Kidney (tissue), 22 donors: ENCODE measurements at places on chromosomes 11 and 22.
A peak's percentile ranks its signal among the peaks of the same experiment; 100 is the strongest.

DNA sequence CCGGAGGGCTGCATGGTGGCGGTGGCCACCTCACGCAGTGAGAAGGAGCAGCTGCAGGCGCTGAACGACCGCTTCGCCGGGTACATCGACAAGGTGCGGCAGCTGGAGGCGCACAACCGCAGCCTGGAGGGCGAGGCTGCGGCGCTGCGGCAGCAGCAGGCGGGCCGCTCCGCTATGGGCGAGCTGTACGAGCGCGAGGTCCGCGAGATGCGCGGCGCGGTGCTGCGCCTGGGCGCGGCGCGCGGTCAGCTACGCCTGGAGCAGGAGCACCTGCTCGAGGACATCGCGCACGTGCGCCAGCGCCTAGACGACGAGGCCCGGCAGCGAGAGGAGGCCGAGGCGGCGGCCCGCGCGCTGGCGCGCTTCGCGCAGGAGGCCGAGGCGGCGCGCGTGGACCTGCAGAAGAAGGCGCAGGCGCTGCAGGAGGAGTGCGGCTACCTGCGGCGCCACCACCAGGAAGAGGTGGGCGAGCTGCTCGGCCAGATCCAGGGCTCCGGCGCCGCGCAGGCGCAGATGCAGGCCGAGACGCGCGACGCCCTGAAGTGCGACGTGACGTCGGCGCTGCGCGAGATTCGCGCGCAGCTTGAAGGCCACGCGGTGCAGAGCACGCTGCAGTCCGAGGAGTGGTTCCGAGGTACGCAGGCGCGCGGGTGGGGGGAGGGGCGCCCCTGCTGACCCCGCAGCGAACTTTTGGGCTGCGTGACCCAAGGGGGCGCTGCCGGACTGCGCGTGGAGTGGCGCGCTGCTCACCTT, 670 bp downstream of the NEFH start:
- no peaks in the 10 kb centered on the region for H3K4me1 ChIP-seq
- DNase-seq = no peak
- no peaks in the 10 kb centered on the region for H3K36me3 ChIP-seq

DNA sequence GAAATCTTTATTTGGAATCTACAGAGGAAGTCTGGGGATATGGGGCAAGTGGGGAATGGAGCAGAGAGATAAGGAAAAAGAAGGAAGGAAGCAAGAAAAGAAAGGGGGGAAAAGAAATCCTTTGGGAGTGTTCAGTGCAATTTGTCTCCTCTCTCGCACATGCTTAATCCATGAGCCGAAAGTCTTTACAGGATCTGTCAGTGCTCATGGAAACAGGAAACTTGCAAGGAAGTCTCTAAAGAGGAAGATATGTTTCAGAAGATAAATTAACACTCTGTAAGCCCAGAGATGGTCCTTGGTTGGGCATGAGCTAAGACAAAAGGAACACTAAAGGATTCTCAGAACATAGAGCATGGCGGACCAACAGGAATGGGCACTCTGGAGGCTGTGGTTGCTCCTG, 47.9 kb upstream of the FLI1 start:
- no peak overlapping the region for H3K4me3 ChIP-seq
- H3K27me3 ChIP-seq = no peaks in the 10 kb centered on the region
- H3K27ac ChIP-seq = no peak overlapping the region
- DNase-seq = peak; percentile 26
- no peaks in the 10 kb centered on the region for H3K4me1 ChIP-seq

DNA sequence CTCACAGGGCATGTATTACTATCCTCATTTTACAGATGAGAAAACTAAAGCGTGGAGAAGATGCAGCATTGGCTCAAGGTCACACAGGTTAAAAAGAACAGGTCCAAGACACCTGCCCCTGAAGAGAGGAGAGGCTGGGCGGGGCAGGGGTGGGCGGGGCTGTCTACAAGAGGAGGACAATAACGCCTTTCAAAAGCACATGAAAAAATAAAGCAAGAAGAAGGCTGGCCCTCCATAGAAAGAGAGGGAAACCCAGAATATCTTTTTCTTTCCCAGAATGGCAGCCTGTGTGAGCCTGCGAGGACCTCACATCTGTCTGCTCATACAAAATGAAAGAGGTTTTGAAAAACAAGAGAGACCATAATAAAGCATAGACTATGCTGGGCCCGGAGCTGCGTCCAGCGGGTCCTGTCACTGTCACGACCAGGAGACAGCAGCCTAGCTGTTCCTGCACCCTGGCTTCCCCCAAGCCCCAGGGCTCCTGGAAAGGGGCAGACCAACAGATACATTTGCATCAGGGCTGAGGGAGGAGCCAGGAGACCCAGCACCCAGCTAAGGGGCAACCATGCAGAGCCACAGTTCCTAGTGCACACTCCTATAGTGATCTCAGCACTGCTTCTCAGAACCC, 61.6 kb downstream of the DSCAML1 start:
- no peak for DNase-seq
- H3K4me1 ChIP-seq = no peaks in the 10 kb centered on the region
- H3K27me3 ChIP-seq = no peaks in the 10 kb centered on the region
- no peak overlapping the region for H3K27ac ChIP-seq
- H3K4me3 ChIP-seq = no peak overlapping the region

GRCh38 chr22:44074337-44074984, 50.4 kb downstream of the PARVB start:
- peak; percentile 92 for DNase-seq
- H3K4me3 ChIP-seq = no peak overlapping the region
- H3K4me1 ChIP-seq = no peaks in the 10 kb centered on the region
- no peaks in the 10 kb centered on the region for H3K27me3 ChIP-seq

- no peaks in the 10 kb centered on the region for H3K27me3 ChIP-seq
- no peak overlapping the region for H3K27ac ChIP-seq
- H3K36me3 ChIP-seq = no peaks in the 10 kb centered on the region
- H3K4me1 ChIP-seq = peaks cover 5% of the 10 kb centered on the region
- DNase-seq = no peak
Observed at GRCh38 chr11:16933756-16934603, 80.2 kb downstream of the PLEKHA7 start.

DNA sequence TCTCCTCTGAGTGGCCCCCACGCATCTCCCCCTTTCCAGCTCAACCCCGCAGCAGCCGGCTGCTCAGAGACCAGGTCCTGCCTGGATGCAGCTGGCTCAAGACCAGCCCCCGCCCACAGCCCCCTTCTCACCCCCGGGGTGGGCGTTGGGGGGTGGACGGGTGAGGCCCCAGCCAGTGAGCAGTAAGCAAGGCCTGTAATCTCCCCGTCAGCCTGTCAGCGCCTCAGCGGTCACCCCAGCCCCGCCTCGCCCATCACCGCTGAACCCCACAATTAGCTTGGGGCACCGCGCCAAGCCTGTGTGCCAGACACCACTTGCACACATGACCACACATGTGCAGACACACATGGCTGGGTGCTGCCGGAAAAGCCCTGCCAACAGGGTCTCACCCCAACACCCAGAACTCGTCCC, 5.9 kb downstream of the PLXNB2 start:
- H3K4me3 ChIP-seq = no peak overlapping the region
- peak overlapping the region; percentile 6 for H3K27ac ChIP-seq

DNA sequence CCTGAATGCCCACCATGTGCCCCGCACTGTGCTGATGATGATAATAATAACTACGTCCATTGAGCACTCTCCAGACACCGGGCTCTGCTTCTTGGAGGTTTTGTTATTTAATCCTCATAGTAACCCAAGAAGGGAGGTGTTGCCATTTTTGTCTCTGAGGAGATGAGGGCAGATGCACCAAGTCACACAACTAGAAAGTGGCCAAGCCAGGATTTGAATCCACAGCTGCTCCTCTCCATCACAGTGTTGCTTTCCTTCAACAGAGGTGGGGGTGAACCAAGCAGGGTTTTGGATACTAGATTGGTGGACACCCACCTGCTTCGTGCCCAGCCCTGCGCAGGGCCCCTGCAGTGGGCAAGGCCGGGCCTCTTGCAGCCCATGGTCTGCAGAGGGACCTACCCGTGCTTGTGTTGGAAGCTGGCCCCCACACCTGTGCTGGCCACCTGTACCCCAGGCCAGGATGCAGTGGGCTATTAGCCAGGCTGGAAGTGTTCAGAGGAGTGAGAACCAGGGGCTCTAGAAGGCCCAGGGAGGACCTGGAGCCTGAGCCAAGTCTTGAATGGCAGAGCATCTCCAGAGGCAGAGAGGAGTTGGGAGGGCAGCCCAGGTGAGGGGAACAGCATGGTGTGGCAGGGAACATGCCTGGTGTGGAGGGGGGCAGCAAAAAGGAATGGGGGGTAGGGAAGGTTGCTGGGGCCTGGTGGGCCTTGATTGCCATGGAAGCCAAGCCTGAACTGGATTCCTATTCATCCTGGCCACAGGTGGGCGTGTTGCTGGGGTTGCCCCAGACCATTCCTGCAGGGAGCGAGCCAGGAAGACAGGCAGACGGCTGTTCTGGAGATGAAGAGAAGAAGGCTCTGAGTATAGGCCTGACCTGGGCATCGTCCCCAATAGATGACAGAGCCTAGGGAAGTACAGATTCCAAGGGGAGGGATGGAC, 2.7 kb upstream of the DPP3 start:
- H3K4me1 ChIP-seq = peaks cover 9% of the 10 kb centered on the region
- H3K4me3 ChIP-seq = no peak overlapping the region
- no peak overlapping the region for H3K27ac ChIP-seq
- peaks cover 3% of the 10 kb centered on the region for H3K36me3 ChIP-seq
- H3K27me3 ChIP-seq = no peaks in the 10 kb centered on the region

GRCh38 chr22:46110215-46110614, 40.1 kb upstream of the PPARA start:
- peaks cover 76% of the 10 kb centered on the region for H3K4me1 ChIP-seq
- no peaks in the 10 kb centered on the region for H3K27me3 ChIP-seq
- H3K27ac ChIP-seq = peak overlapping the region; percentile 76

DNA sequence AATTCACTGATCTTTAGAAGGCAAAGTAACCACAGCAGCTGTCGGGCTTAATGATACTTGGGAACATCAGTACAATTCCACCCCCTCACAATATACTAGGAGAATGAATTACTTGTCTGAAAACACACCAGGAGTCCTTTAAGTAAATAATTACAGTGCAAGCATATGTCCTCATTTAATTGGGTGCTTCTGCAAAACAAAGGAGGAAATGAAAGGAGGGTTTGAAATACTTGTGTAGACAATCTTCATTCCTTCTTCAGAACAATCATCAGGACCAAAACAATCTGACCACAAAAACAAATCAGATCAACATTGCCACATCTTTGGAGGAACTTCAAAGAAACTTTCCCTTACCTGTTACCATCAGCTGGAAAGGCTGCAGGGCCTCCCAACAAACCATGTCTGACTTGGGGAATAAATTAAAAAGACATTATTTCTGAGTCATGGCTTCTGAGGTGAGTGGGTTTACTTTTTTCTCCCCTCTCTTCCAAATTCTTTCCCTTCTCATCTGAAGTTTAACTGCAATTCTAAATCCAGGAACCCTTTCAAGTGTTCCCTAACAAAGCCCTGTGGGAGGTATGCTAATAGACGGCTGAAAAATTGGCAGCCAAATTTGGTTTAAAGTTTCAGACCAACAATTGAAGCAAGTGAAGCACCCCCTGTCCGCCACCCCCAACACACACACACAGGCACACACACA, 12.5 kb upstream of the CCDC117 start:
- no peaks in the 10 kb centered on the region for H3K27me3 ChIP-seq
- H3K36me3 ChIP-seq = no peaks in the 10 kb centered on the region
- H3K4me3 ChIP-seq = no peak overlapping the region
- no peak overlapping the region for H3K27ac ChIP-seq

DNA sequence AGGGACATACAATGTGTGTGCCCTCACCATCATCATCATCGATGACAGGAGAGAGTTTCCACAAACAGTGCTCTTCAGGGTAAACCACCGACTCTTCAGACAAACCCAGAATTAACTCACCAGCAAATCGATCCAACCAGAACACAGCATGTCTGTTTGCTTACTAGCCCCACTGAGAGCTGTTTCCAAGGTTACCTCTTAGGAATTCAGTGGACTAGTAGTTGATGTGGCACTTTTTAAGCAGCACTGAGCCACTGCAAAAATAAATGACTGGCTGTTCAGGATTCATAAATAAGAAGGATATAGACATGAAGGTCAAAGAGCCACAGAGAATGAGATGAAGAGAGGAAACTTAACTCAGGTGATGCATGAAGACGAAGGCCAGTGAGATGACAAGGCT, 83.1 kb downstream of the PARVA start:
- no peak for DNase-seq
- H3K27ac ChIP-seq = no peak overlapping the region
- H3K4me3 ChIP-seq = no peak overlapping the region

- no peak overlapping the region for H3K27ac ChIP-seq
- DNase-seq = no peak
- H3K27me3 ChIP-seq = no peaks in the 10 kb centered on the region
- no peaks in the 10 kb centered on the region for H3K4me1 ChIP-seq
- no peak overlapping the region for H3K4me3 ChIP-seq
- no peaks in the 10 kb centered on the region for H3K36me3 ChIP-seq
Observed at GRCh38 chr11:38461751-38462150, 1863.7 kb upstream of the RAG2 start.

DNA sequence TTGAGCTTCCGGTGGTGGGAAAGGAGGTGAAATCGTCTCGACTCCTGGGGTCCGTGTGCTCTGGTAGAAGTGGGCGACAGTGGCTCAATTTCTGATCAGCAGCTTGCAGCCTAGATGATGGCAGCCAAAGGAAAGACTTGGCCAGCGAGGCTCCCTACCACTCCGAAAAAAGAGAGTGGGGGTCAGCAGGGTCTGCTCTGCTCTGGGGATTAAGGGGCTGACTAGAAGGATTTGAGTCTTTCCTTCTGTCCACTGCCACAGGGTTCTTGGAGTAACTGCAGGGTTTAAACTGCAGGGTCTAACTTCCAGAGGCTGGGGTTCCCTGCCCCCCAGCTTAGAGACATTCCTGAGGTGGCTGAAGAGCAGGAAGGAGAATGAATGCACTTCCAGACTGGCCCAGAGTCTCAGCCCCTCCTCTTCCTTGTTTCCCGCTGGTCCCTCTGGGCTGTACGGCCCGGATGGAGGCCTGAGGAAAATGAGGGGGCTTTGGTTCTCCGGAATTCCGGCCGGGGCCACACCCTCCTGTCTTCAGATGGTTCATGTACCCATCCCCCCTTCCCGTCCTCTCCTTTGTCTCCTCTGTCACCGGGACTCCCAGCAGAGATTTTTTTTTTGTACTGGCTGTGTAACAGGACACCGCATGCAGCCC, 907 bp downstream of the SERPINH1 start:
- H3K4me1 ChIP-seq = peaks cover 54% of the 10 kb centered on the region
- H3K27ac ChIP-seq = peak overlapping the region; percentile 100
- DNase-seq = peak; percentile 90

GRCh38 chr22:48228468-48228867, 1466.0 kb downstream of the TBC1D22A start:
- no peaks in the 10 kb centered on the region for H3K4me1 ChIP-seq
- H3K36me3 ChIP-seq = no peaks in the 10 kb centered on the region
- H3K27me3 ChIP-seq = no peaks in the 10 kb centered on the region
- H3K4me3 ChIP-seq = no peak overlapping the region
- DNase-seq = no peak
- H3K27ac ChIP-seq = no peak overlapping the region

GRCh38 chr11:69880041-69880825, 61.0 kb upstream of the FGF3 start:
- no peaks in the 10 kb centered on the region for H3K36me3 ChIP-seq
- H3K27ac ChIP-seq = no peak overlapping the region
- no peaks in the 10 kb centered on the region for H3K27me3 ChIP-seq
- DNase-seq = no peak
- peaks cover 1% of the 10 kb centered on the region for H3K4me1 ChIP-seq

DNA sequence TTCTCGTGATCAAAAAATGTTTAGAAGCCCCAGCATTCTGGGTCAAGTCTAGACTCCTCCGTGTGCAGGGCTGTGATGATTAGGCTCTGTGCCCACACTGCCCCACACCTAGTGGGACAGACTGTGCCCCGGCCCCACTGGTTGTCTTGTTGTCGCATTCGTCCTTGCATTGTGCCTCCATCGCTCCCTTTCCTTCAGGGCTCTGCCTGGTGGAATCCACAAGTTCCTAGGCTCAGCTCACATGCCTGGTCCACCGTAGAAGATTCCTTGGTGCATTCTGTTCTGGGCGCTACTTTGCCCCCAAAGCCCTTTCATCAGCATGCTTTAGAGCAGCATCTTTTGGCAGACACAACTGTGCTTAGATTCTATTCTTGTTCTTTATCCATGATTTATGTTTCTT, 23.5 kb upstream of the THY1 start:
- H3K36me3 ChIP-seq = no peaks in the 10 kb centered on the region
- no peak overlapping the region for H3K4me3 ChIP-seq
